ENCODE measurements at places on chromosomes 16 and 17. TPM values are rescaled to one million over a fixed set of nuclear protein-coding genes. Genes with fewer than 3 reads are reported as not detected.
A peak's percentile ranks its signal among the peaks of the same experiment; 100 is the strongest.

- H3K4me1 ChIP-seq, result peaks cover 58% of the 10 kb centered on the region
- H3K27me3 ChIP-seq, result no peaks in the 10 kb centered on the region
- H3K27ac ChIP-seq, result no peak overlapping the region
- no peak overlapping the region for H3K4me3 ChIP-seq
These were observed 33.9 kb downstream of the BAHCC1 start for GRCh38 chr17:81428948-81429774.

GRCh38 chr17:48639136-48639535, 13.0 kb upstream of the HOXB9 start:
- no peaks in the 10 kb centered on the region for H3K36me3 ChIP-seq
- no peaks in the 10 kb centered on the region for H3K4me1 ChIP-seq
- no peak overlapping the region for H3K4me3 ChIP-seq

The NAGS gene
- total RNA-seq, result 0.76 TPM

DNA sequence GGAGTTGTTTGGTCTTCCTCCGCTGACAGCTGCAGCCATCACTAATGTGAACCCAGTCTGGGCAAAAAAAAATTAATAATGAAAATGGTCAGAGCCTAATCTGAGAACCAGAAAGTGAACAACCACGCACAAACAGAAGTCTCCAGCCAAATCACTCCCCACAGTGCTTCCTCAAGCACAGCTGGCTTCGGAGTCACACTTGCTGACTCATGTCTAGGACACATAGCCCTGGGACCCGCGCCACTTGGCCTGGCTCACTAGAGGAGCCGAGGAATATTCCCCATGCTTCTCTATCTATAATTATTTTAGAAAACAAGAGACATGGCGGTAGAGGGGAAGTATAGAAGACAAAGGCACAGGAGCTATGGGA, 109.1 kb downstream of the ZFHX3 start:
- no peaks in the 10 kb centered on the region for H3K27me3 ChIP-seq
- H3K4me3 ChIP-seq, result no peak overlapping the region
- peak; percentile 83 for DNase-seq
- H3K27ac ChIP-seq, result peak overlapping the region; percentile 85

DNA sequence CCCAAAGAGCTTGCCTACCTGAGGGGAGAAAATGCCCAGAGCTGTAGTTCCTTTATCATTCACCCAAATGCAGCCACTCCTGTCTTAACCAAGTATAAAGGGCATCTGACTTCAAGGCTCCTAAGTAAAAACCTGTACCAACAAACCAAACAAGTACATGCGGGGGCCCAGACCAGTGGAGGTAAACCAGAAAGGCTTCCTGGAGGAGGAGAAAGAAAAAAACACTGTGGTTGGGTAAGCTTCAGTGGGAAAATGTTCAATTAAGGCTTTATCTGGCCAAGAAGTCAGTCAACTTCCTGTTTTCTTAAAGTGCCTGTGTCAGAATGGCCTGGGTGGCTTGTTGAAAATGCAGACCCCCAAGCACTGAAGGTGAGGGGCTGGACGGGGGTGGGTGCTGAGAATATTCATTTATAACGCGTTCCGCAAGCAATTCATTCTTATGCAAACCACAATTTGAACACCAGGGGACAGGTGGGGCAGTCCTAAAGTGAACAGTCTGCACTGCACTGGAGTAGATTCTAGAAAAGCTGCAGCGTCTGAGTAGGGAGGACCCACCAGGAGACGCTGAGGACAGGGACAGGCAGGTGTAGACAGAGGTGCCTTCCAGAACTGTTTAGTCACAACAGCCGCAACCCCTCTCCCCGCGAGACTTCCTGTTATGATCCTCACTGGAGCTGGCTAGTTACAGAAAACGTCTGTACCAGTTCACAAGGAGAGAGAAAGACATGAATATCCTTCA, 467.1 kb downstream of the SOX9 start:
- H3K27me3 ChIP-seq, result no peaks in the 10 kb centered on the region
- H3K36me3 ChIP-seq, result no peaks in the 10 kb centered on the region
- no peak overlapping the region for H3K4me3 ChIP-seq
- H3K4me1 ChIP-seq, result peaks cover 16% of the 10 kb centered on the region

DNA sequence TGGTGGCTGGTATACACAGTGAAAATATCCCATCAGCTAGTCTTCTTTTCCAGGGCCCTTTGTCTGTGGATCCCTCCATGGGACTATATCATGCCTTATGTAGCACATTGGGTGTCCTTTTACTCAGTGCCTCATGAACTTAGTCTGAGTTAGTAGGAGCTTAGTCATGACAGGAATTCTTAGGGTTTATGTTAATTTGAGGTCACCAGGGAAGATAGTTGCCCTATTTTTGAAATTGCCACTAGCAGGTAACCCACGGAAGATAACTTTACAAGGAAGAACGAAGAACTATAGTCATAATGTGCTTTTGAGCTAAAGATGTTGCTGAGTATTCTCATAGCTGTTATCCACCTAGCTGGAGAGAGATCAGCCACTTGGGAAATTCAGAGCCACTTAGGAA, 14.8 kb upstream of the PLK1 start:
- H3K4me1 ChIP-seq, result no peaks in the 10 kb centered on the region
- H3K36me3 ChIP-seq, result peaks cover 100% of the 10 kb centered on the region
- H3K27me3 ChIP-seq, result no peaks in the 10 kb centered on the region
- H3K4me3 ChIP-seq, result no peak overlapping the region
- H3K27ac ChIP-seq, result no peak overlapping the region

DNA sequence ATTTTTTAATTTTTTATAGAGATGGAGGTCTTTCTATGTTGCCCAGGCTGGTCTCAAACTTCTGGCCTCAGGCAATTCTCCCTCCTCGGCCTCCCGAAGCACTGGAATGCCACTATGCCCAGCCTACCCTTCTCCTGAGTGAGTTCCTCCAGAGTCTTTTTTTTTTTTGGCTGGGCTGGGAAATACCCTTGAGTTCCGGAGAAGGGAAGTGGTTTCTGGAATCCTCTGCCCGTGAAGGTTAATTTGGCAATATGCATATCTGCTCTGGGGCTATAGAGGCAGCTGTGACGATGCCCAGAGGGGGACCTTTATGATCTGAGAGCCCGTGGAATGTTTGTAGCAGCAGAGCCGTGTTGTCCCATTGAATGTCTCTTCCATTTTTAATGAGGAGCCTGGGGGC, 217.5 kb downstream of the RBFOX1 start:
- no peaks in the 10 kb centered on the region for H3K27me3 ChIP-seq
- H3K27ac ChIP-seq, result no peak overlapping the region
- no peak for DNase-seq
- no peak overlapping the region for H3K4me3 ChIP-seq
- no peaks in the 10 kb centered on the region for H3K36me3 ChIP-seq

DNA sequence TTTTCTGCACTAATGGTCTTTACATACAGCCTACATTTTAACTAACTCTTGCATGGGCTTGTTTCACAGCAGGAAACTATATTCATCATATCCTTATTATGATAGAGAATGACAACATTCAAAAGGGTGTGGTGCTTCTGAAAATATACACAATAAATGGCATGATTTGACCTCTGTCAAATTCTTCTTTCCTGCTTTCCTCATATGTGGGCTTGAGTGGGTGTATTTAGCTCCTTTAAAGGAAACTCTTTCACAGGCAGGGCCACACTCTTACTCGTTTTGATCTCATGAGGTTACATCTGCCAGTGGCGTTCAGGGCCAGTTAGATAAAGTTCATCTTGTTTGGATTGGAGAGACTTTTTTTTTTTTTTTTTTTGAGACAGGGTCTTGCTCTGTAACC, 6.1 kb downstream of the SLC35G3 start:
- no peak overlapping the region for H3K4me3 ChIP-seq
- no peaks in the 10 kb centered on the region for H3K4me1 ChIP-seq
- H3K27me3 ChIP-seq, result no peaks in the 10 kb centered on the region
- DNase-seq, result no peak

DNA sequence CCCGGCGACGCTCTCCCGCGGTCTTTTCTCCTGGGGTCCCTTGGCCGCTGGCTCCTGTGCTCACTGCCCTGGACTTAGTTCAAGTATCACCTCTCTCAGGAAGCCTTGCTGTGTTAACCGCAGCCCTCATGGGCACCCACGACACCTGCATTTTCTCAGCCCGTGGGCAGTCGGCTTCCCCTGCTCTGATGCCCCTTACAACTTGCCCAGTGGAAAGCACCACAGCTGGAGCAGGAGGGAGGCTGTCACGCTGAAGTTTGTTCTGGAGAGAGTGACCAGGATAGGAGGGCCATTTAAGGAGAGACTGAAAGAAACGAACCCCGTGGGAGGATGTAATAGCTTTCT, 395 bp downstream of the STXBP4 start:
- H3K27me3 ChIP-seq, result no peaks in the 10 kb centered on the region
- H3K4me3 ChIP-seq, result peak overlapping the region; percentile 77
- H3K4me1 ChIP-seq, result peaks cover 3% of the 10 kb centered on the region
- peaks cover 15% of the 10 kb centered on the region for H3K36me3 ChIP-seq

GRCh38 chr17:36597226-36597625, 4.2 kb upstream of the MRM1 start:
- no peak overlapping the region for H3K27ac ChIP-seq
- no peaks in the 10 kb centered on the region for H3K36me3 ChIP-seq
- H3K4me3 ChIP-seq, result no peak overlapping the region
- H3K27me3 ChIP-seq, result no peaks in the 10 kb centered on the region
- no peak for DNase-seq

The CD19 gene
- total RNA-seq, result not detected

Data from heart right ventricle (tissue), 16 donors.